ENCODE measurements at places on chromosomes 12 and 14. TPM values are rescaled to one million over a fixed set of nuclear protein-coding genes. Genes with fewer than 3 reads are reported as not detected.
A peak's percentile ranks its signal among the peaks of the same experiment; 100 is the strongest.

Gene ZBTB39
- 9.8 TPM for total RNA-seq

DNA sequence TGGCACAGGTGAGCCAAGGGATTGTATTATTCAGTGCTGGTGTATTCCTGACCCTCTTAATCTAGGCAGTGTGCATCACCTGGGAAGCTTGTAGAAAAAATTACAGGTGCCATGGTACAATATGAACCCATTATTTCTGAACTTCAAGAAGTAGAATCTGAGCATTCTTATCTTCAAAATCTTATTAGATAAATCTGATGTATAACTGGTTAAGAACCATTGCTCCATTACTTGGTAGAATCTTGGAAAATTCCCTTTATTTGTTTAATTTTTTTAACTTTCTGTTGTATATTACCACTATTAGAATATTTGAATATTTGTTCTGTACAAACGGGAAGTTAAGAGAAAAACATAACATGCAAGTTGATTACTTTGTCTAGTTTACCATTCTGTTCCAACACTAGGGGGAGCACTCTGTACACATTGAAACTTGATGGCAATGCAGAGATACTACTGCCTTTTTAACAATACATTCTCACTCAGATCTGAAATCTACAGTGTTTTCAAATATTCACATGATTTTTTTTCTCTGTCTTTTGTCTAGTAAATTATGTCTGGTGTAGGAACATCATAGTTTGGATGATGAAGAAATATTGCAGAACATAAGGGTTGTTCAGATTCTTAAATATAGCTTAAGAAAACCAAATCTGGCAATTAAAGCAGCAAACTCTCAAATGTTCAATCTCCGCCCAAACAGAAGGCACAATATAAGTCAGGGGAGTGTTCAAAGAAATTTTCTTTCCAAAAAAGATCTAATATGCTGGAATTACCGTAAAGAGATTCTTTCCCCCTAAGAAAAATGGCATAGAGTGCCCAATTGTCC is 196.6 kb downstream of the PCNX1 start:
- DNase-seq, result peak; percentile 44

DNA sequence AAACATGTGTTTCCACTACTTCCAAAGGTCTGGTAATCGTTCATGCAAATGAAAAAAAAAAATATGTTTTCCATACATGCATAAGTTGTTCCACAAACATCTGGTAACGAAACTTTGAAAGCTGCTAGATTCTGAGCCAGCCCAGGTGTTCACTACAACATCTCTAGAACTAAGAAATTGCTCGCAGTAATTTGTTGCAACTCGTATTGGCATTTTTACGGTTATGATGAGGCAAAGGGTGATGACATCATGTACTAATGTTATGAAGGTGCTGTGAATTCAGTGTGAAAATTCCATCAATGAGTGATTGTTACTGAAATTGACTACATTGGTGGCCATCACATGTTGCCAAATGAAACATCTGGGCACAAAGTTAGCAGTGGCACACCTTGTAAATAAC is 31.9 kb upstream of the CCDC91 start:
- DNase-seq, result no peak

- DNase-seq, result peak; percentile 80
Measured at GRCh38 chr14:104680806-104681688, 8.4 kb upstream of the INF2 start.

DNA sequence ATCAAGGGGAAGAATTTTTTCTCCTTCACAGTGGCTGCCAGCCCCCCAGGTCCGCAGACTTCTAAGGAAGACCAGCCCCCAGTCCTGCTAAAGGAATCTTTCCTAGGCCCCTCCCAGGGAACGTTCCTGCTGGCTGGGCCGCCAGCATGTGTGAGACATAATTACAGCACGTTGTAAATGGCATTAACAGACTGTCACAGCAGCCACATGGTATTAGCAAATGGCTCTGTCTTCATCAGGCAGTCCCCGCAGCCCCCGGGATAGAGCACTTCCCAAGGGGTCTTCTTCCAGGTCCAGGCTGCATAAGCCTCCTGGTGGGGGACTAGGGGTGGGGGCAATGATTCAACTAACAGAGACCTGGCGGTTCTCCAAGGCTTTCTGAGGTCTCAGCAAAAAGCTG is 34.9 kb upstream of the FAM222A start:
- no peak for DNase-seq

DNA sequence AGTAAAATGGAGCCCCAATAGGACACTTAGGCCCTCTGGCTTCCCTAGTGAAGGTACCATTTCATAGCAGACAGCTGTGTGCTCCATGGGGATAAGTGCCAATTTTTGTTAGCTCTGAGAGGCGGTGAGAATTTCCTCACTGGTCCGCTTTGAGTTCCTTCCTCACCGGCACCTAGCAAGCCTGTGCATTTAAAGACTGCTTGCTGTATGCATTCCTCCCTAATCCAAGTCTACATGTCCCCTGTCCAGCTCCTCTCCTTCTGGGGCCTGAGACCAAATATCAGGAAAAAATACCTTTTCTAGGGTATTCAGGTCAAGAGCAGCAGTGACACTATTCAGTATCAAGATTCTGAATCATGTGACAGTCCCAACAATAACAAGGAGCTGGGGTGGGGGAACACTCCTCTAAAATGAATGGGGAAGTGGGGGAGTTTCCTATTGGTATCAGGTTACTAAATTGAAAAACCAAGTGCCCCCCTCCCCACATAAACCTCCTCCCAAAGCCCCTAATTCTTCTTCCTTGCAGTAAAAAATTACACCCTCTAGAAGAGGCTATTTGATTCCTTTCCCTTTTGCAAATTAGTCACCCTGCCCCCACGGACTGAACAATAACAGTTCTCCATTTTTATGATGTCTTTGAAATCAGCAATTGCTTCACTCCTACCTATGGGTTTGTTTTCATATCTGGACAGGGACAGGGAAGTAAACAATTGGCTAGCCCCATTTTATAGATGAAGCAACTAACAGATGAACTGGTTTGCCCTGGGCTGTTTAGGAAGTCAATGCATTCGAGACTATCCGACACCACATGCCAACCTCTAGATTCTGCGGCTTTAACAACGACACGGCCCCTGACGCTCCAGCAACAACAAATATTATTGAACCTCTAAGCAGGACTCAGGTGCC is 28.9 kb downstream of the BCL11B start:
- DNase-seq, result no peak

All from astrocyte (in vitro differentiated cells and primary cell).